ENCODE measurements at places on chromosomes 3 and 15.

DNA sequence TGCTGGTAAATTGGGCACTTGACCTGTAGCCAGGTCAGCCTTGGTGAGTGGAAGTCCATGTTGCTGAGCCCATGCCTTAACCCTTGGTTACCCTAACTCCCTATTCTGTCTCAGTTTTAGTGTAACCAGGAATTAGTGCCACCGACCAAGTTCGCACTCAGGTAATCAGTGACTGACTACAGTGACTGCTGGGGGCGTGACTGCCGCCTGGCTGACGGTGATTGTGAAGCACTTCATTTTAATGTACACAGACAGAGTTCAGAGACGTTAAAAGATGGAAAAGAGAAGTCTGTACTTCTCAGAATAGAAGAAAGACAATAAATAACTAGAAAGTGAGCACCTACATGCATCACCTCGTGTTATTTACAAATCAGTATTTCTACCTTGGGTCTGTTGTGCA is 17.3 kb downstream of the CFAP161 start:
- no peak for DNase-seq

DNA sequence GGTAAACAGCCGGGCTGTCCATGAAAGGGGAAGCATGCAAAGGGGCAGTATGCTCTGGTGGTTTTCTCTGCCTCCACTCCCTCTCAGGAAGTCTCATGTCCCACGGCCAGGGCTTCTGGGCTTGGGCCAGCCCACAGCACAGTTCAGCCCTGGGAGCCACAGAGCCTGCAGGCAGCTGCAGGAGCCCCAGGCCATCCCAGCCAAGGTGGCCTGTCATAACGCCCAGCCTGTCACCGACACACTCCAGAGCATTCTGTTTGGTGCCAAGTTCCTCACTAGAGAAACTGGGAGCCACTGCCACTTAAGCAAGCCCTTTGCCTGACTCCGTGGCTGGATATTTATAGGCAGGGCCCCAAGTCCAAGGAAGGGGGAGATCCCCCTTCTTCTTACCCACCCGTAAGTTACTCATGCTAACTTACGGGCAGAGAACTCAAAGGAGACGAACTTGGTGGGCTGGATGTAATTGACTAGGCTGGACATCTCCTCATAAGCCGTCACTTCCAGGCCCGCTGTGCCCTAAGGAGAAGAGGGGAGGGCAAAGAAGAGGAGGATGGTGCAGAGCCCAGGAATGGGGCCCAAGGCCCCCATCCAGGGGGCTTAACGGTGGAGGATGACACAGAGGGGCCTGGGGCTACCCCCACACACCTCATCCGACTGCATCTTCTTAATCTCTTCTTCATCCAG is 11.7 kb downstream of the PLCB2 start:
- DNase-seq, result no peak

GRCh38 chr3:161423911-161424522 is 52.7 kb upstream of the SPTSSB start:
- no peak for DNase-seq

GRCh38 chr3:158792709-158793108 is 9.1 kb upstream of the MFSD1 start:
- no peak for DNase-seq

DNA sequence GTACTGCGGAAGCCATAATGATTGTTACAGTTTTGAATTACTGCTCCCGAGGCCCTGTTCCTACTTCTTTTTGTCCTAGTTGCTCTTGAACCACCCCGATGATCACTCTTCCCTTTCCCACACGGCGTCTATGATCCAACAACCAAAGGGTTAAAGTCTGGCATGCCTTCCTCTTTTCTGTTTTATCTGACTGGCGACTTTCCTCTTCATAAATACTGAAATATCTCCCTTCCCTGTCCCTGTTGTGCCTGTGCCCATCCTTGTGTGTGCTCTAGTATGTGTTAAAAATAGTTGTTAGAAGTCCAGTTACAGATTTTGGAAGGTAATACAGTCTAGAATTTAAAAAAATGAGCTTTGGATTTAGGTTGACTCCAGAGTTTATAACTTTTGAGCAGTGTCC is 83.6 kb downstream of the AKAP13 start:
- DNase-seq, result no peak

DNA sequence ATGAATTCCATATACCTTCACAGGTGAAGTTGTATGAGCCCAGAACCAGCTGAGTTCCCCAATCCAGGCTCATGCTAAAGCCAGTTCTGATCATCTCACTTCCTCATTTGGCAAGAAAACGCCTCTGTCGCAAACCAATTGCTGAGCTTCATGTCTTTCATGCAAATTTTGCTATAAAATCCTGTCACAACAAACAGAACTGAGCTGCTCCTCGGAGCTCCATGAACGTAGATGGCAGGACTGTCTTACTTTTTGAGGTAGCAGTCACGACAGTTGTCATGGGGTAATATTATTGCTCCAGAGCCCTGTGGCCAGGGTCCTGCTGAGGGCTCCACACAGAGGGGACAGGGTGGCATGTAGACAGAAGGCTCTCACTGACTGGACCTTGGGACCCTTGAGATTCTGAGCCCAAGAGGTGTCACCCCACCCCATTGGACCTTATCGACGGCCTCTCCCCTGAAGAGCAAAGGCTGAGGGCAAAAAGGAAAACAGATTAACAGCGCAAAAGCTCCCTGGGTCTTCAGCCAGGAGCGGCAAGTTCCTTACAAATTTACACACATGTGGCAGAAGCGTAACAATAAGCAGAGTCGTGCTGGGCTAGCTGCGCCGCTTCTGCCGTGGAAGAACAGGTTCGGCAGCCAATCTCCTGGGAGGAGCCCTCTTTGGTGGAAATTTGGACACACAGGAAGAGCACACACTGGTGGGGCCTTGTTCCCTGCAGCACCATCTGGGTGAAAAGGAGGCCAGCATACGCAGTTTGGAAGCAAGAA is 249.2 kb downstream of the OPA1 start:
- DNase-seq, result peak; percentile 41

DNA sequence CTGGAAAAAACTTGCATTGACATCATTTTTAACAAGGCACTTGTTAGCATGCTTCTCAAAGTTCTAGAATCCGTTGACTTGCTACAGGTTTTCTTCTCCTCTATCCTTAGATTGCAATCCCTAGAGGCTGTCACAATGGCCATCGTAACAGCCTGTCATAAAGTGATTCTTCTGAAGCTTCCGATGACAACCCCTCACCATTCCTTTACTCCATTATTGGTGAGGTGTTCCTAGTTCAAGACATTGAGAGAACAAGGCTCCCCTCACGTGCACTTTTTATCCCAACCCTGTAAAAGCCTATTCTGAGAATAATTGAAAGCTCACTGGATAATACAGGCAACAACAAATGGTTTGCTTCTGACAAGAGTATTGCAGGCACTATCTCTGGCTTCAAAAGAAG is 131.4 kb downstream of the ROBO1 start:
- DNase-seq, result no peak

GRCh38 chr3:99783011-99783573 is 34.6 kb upstream of the CMSS1 start:
- DNase-seq, result no peak

- no peak for DNase-seq
These were observed 24.8 kb upstream of the SLC25A38 start for GRCh38 chr3:39358333-39358732.

GRCh38 chr3:74465715-74466410 is 148.6 kb downstream of the CNTN3 start:
- no peak for DNase-seq

GRCh38 chr3:23461069-23461468 is 257.9 kb downstream of the UBE2E2 start:
- no peak for DNase-seq

GRCh38 chr3:167609156-167609555 is 44.6 kb downstream of the WDR49 start:
- no peak for DNase-seq

DNA sequence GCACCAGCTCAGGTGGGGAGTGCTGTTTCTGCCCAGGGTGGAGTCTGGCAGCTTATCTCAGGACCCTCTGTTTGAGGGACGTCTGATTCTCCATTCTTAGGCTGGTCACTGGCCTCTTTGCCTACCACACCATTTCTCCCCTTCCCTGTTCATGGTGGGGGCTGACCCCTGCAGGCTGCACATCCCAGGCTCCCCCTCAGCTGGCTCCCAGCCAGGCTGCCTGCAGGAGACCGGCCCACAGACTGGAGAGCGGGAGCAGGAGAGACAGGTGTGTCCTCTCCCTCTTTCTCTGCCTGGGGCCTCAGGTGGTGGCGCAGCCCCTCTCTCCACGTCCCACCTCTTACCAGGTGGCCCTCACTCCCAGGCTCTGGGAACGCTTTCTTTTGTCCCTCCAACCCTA is 60.8 kb downstream of the RAB11A start:
- no peak for DNase-seq

GRCh38 chr3:14470461-14470860 is 68.1 kb downstream of the SLC6A6 start:
- DNase-seq, result no peak

DNA sequence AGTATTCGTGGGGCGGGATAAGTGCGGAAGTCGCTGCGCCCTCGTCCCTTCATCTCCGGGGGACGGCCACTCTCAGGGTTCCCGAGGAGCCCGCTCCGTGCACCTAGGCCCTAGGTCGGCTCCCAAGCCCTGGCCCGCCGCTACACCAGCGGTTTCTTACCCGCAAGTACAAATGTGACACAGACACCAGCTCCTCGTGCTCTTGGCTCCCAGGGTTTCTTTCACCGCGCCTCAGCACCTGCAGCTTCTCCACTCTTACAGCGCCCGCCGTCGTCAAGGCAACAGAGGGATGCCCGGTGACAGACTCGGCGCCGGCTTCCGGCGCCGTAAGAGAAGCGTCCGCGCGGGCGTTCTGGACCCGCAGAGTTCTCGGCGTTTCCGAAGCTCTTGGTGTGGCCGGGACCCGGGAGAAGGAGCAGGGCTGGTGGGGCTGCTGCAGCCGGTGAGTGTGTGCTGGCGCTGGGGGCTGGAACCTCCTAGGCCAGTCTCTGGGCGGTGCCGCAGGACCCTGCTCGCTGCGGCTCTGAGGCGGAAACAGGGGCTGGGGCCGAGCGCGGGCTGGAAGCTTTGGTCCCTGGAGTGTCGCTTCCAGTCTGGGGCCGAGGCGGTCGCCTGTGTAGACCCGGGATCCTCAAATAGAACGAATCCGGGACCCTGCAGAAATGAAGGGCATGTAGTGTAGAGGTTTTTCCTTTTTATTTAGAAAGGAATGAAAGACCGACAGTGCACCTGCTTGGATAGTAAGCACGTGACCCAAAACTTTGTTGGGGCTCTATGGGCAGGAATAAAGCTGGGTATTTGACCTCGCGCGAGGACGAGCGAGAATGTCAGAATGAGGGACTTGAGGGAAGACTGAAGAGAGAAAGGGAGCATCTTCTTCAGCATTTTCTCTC is 155.4 kb upstream of the GOLGA6L4 start:
- peak; percentile 66 for DNase-seq

GRCh38 chr15:98647026-98647773 is 1.1 kb upstream of the IGF1R start:
- DNase-seq, result peak; percentile 72

GRCh38 chr3:170997961-170998913 is 28.3 kb downstream of the SLC2A2 start:
- no peak for DNase-seq

GRCh38 chr15:79522656-79523055 is 90.5 kb downstream of the MINAR1 start:
- no peak for DNase-seq

- no peak for DNase-seq
These were observed 95.0 kb upstream of the HACD2 start for GRCh38 chr3:123679712-123680386.

DNA sequence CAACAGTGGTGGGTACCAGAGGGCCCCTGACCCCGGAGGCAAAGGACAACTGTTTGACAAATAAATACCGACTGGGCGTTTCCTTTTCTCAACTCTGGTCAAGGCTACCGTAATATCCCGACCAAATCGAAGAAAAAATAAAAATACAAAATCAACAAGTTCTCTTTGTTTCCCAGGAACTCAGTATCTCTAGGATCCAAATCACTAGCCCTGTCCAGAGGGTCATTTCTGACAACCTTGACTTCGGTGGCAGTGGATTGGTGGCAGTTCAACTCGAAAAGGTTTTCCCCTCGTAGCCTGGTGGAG is 456 bp upstream of the DGKG start:
- no peak for DNase-seq

DNA sequence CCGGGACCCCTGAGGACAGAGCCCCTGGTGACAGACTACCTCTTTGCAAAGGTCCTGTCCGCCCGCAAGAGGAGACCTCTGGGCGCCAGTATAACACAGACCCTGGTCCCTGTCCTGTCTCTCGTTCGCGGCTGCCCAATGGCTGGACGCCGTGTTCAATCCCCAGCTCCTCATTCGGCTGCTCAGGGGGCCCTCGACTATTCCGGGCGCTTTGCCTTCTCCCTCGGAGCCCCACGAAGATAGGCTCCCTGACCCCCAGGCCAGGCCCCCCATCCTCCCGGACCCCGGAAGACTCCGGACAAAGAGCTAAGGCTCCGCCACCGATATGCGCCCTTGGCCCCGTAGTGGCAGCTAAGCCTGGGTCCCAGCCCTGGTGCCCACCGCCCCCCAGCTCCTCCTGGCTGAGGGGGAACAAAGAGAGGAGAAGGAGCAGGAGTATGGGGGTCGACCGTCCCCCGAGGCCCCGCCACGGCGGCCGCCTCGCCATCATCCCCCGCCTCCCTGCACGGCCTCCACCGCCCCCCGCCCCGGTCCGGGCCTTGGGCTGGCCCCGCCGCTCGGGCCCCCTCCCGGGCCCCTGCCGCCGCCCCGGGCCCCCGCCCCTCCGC is 437 bp downstream of the CELSR3 start:
- peak; percentile 44 for DNase-seq

GRCh38 chr15:83340087-83340486 is 55.6 kb upstream of the BNC1 start:
- no peak for DNase-seq

DNA sequence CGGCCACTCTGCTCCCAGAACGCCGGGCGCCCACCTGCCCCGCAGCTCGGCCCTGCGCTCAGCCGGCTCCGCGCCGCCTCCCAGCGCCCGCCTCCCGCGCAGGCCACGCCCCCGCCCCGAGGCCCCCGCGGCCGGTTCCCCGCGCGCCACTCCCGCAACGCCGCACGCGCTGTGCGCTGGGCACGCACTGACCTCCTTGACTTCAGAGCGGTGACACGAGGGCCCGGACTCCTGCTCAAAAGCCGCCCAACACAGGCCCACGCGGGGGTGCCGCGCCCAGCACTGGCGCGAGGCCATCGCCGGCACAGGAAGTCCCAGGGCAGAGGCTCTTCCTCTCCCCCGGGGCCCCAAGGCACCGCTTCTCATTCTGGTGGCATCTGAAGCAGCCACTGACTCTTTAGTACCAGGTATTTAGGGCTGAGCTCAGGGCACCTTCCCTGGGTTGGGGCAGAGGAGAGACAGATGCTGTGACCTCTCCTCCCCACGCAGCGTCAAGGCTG is 12.4 kb downstream of the TNK2 start:
- DNase-seq, result peak; percentile 66

All from adrenal gland (tissue), 19 donors.